ENCODE measurements at places on chromosomes 2 and 18.
A peak's percentile ranks its signal among the peaks of the same experiment; 100 is the strongest.

DNA sequence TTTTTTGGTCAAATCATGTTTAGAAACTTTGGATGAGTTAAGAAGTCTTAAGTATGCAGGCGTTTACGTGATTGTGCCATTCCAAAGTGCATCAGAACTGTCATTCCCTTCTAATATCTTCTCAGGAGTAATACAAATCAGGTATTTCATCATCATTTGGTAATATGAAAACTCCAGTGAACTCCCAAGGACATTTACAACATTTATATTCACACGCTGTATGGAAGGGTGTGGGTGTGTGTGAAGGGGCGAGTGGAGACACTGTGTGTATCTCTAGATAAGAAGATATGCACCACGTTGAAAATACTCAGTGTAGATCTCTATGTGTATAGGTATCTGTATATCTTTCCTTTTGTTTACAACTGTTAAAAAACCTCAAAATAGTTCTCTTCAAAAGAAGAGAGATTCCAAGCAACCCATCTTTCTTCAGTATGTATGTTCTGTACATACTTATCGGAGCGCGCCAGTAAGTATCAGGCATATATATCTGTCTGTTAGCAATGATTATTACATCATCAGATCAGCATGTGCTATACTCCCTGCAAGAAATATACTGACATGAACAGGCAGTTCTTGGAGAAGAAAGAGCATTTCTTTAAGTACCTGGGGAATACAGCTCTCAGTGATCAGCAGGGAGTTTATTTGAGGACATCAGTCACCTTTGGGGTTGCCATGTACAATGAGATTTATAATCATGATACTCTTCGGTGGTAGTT, 29.3 kb downstream of the COX7A2L start:
- no peak for DNase-seq

DNA sequence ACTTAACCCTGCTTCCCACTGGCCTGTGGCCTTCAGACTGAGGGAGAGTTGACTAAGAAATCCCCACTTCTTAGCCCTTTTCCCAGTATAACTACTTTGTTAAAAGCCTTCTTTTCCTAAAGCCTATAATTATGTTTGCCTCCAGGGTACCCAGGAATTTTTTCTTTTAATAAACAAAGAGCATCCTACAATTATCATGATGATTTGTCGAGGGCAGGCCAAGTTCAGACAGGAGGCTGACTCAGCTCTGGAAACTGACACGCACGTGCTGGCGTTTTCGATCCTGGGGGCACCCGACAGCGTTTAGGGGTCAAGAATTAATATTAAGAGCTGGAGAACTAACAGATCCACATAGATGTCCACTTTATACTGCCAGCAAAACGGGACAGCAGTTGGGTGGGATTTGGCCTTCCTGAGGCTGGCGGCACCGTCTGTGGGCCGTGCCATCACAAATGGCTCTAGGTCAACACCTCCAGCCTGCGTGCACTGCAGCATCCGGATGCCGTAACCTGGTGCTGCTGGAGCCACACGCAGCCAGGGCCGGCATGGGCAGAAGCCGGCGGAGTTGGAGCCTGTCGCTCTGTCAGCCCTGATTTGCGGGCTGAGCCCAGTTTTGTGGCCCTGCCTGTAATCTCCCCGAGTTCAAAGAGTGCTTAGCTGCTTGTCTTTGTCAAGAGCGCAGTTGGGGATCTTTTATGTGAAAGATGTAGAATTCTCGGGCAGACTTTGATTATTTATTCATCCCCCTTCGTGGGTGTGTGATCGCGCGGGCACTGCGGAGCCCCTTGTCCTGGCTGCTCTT, 191.0 kb downstream of the GLI2 start:
- no peak for DNase-seq

DNA sequence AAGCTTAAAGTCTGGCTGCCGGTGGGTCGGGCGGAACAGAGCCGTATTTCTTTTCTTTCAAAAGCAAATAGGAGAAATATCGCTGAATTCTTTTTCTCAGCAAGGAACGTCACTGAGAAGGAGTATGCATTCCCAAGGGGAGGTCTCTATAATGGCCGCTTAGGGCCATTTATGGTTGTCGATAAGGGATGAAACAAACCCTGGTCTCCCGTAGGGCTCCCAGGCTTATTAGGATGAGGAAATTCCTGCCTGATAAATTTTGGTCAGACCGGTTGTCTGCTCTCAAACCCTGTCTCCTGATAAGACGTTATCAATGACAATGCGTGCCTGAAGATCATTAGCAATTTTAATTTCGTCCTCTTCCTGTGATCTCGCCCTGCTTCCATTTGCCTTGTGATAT, 227.7 kb upstream of the ZEB2 start:
- DNase-seq = no peak

DNA sequence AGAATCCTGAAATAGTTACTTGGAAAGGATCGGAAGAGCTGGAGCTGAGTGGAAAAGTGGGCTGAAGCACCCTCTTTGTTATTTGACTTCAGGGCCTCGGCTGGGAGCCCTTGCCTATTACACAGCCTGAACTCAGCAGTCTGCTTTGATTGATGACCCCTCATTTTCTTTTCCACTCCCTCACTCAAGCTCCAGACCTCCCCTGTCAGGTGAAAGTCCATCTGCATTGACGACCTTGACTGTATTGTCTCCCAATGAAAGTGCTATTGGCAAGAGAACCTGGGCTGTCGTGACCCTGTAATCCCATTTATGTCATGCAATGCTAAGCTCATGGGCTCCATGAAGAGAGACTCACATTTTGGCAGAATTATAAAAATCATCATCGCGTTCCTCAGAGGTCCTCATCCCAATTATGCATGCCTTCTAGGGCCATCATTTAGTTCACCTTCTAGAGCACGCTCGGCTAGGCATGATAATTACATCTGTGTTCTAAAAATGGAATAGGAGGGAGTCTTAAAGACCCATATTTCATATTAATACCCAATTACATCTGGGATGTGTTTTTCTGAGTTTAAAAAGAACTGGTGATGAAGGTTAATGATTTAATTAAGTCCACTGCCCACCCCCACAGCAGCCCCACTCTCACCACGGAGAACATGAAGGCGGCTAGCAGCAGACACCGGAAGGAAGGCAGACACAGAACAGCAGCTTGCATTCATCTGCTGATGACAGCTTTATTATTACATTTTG, 472.5 kb downstream of the PID1 start:
- no peak for DNase-seq

DNA sequence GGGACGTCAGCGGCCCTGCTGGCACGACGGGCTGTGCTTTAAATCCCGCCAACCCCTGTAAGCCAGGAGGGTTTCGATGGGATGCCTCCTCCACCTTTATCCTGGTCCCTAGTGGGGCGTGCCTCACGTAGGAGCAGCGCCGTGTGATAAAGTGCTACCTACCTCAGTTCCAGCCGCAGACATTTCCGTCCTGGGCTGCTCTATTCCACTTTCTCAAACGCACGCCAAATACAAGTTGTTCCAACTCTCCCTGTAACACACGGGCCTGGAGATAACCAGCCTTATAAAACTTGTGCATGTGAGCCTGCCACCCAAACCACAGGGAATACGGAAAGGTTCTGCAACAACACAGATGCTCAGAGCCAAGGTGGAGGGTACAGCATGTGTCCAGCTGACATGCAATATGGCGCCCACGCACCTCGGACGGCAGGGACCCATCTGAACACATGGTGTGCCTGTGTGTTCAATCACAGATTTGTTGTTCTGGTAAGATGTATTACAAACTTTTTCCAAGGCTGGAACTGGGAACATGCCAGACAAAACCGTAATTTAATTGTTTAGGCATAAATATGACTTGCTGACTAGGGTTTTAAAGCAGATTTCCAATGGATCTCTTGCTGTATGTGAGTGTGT, 47.7 kb downstream of the ZNF516 start:
- no peak for DNase-seq

GRCh38 chr2:77147153-77147552, 375.0 kb downstream of the LRRTM4 start:
- DNase-seq = no peak

DNA sequence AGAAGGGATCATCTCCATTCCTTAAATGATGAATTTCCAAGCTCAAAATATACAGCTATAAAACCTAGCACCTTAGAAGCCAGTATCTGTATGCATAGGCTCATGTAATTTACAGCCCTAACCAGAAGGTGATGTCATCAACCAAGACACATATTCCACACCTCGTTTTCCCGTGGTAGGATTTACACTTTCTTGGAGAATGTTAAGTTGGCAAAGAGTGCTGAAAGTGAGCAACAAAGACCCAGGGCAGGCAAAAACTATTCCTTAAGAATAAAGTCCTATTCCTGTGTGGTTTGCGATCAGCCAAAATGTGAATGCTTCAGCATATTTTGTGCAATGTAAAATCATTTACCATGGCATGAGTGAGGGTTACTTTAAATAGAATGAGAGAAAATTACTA, 247.1 kb downstream of the OSR1 start:
- peak; percentile 23 for DNase-seq

DNA sequence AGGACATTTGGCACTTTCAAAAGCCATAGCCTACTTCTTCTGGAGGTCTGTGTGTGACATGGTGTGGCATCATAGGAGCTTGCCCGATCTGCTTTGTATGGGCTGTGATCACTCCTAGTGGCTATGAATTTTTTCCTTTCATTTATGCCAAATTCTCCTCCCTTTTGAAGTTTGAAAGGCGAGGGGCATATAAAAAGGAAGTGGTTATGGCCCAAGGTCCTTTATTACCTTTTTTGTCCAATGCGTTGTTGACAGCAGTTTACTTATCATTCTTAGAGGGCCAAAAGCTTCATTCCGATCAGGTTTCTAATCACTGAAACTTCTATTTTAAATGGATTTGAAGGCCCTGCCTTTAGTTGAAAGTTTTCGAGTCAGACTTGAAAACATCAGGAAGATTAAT, 224.3 kb upstream of the FOSL2 start:
- no peak for DNase-seq

GRCh38 chr2:237561221-237561620, 5.2 kb upstream of the PRLH start:
- no peak for DNase-seq

- peak; percentile 43 for DNase-seq
These were observed 261.0 kb upstream of the CXCR4 start for GRCh38 chr2:136378712-136379595.

DNA sequence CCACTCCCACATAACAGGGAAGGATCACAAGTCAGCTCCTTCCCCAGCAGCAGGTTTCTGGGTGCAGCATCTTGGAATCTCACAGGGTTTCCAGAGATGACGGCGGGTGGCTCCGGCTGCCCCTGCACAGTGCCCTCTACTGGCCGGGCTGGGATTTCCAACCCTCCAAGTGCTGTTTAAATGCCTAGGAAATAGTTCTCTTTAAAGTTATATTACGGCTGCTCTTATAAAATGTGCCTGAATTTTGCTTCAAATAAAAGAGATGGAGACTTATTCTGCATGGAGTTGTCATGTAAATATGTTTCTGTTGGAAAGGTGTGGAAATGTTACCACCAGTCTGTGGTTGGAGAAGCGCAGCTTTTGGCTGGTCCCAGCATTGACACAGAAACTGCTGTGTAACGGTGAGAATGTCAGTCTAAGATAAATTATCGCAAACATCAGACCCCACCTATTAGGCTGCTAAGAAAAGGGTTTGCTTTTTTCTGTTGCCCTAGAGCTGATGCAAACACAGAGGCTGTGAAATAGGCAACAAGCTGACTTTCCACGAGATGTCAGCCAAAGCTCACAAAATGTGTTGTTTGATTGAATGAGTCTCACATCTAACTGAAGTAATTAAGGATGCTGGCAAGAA, 3.3 kb upstream of the HJURP start:
- DNase-seq = no peak

GRCh38 chr2:84939426-84940087, 31.4 kb upstream of the KCMF1 start:
- DNase-seq = no peak

DNA sequence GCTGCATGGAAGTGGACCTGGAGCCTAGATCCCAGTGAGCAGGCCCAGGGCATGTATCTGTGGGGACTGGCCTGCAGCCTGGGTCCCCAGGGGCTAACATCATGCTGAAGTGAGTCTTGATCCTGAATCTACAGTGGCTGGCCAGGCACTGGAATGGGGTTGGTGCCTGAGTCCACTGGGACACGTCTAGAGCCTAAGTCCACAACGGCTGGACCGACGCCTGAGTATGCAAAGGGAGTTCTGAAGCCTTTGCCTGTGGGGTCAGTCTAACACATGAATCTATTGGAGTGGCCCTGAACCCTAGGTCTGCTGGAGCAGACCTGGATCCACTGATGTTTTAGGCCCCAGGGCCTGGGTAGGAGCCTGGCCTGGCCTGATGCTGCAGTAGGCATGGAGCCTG, 665.5 kb downstream of the DCDC2C start:
- no peak for DNase-seq

- no peak for DNase-seq
These were observed 1321.2 kb downstream of the DPP10 start for GRCh38 chr2:115763601-115764000.

- DNase-seq = no peak
These were observed 29.1 kb upstream of the ALK start for GRCh38 chr2:29950481-29950880.
